ENCODE measurements at places on chromosomes 6 and 20.

GRCh38 chr20:16477632-16478031 is 95.6 kb downstream of the KIF16B start:
- no peak for DNase-seq

DNA sequence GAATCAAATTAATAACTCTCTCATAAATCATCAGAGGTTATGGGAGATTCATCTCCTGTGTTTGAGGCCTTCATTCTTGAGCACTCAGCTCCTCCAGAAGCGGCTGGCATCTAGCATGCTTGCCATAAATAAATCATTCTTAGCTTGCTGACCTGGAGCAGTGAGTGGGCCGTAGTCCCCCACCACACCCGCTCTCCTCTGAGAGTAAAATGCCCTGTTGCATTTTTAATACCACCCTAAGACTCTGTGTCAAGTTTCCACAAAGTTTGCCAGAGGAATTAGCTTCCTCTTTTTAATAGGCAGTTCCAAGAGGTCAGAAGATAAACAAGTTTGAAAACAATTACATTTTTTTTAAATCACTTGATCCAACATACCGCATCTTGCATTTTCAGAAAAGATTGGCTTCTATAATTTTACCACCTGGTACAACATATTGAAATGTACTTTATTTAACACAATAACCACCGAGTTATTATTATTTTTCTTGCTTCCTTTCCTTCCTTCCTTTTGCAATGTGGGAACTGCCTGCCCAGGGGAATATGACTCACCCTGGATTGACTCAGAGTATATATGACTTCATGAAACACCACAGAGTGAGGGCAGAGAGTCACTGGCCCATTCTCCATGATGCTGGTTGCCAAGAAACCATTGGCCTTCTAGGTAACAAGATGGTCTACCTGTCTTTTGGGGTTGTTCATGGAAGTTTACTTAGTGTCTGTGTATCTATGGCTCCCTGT is 29.4 kb upstream of the CLIC5 start:
- no peak for DNase-seq

GRCh38 chr20:51388227-51388626 is 154.3 kb downstream of the NFATC2 start:
- no peak for DNase-seq

DNA sequence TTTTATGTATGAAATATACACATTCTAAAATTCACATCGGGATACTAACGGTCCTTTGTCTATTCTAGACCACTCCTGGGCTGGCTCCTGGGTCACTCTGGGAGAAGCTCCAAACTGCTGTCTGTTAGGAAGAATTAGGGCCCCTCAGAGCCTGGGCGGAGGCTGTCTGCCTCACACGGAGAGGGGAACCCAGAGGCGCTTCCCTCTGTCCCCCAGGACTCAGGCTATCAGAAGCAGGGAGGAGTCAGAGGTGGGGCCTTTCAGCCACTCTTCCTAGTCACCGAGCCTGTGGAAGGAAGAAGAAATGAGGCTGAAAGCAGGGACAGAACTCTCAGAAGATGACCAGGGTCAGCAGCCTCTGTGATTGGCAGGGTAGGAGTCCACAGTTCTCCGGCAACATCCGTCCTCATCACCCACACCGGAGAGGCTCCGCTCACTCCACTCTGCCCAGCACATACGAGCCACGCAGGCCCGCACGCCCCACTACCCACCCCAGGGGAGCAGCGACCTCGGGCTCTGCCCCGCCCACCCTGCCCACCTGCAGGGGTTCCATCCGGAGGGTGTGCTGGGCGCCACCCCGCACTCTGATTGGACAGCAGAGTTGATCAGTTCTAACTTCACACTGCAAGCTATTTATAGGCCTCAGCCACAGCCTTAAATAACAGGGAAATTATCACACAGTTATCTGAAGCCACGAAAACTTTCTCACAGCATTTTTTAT is 182.1 kb upstream of the AFDN start:
- no peak for DNase-seq

DNA sequence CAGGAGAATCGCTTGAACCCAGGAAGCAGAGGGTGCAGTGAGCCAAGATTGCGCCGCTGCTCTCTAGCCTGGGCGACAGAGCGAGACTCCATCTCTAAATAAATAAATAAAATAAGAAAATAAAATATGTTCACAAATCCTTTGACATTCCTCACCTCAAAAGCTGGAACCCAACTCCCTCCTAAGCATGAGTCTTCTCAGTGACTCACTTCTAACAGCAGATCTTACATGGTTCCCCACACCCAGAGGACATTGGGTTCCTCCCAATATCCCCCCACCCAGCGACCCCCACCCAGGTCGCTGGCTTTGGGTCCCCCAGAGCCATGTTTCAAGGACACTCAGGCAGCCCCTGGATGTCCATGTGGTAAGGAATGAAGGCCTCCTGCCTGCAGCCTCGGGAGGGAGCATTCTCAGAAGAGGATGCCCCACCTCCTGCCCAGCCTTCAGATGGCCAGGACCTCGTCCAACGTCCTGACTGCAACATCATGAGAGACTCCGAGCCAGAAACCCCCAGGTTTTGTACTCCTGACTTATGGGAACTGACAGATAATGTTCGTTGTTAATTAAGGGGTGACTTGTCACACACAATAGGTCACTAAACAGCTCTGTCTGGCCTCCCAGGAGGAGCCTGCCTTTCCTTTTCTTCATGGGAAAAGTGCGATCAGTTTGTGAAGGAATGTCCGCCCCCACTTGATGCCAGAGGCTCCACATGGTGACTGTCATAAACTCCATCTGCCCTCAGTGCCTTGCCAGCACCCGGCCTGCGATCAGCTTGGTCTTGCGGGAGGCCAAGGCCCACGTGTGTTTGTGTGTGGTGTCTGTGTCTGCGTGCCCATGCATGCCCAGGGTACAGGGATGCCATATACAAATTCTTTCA is 10.1 kb upstream of the GMEB2 start:
- no peak for DNase-seq

DNA sequence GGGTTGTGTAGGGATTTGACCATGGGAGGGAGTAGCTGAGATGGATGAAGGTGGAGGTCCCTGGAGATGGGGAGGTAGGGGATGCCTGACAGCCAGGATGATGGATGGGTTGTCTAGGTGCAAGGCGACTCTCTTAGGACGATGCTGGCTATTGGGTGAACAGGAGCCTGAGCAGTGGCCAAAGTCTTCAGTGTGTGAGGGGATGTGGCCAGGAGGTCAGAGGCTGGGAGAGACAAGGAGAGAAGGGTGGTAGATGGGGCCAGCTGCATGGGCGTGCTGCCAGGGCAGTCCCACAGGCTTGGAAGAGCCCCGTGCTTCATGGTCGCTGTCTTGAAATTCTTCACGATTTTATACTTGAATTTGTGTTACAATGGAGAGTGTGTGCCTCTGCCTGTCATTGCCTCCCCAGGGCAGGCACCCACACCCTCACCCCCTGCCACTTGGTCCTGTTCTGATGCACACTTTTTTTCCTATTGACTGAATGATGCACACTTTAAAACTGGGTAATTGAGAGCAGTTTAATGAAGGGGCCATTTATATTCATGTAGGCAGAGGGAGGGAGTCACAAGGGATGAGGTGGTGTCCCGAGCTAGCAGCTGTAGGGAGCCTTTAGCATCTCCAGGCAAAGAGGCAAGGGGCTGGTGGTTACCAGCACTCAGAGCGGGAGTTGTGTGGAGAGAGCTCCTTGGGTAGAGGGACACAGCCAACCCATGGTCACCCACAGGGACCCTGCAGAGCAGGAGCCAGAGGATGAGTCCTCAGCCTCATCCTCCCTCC is 120.7 kb downstream of the DHX35 start:
- no peak for DNase-seq

- DNase-seq, result peak; percentile 49
Measured at GRCh38 chr20:63957004-63957689, 931 bp upstream of the UCKL1 start.
